ENCODE measurements at places on chromosomes 1 and 21.

DNA sequence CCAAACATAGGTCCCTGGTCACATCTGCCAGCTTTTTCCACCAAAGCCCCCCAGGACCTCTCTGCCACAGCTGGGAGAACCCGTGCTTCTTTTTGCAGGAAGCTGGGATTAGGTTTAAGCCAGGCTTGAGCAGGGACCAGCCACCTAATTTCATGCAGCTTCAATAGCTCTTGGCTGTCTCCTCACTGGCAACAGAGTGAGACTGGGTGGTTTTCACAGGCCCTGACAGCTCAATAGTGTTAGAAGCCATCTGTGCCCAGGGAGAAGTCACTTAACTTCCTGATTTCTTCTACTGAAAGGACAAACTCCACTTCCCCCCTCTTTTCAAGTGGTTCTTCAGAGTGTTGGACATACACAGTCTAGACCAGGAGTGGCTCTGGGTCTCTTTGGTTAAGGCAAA lies 20.4 kb upstream of the SRSF4 start:
- no peak for DNase-seq

GRCh38 chr1:23868557-23869016 lies 497 bp upstream of the FUCA1 start:
- DNase-seq: no peak

GRCh38 chr1:19439464-19440171 lies 45.7 kb downstream of the CAPZB start:
- peak; percentile 44 for DNase-seq

DNA sequence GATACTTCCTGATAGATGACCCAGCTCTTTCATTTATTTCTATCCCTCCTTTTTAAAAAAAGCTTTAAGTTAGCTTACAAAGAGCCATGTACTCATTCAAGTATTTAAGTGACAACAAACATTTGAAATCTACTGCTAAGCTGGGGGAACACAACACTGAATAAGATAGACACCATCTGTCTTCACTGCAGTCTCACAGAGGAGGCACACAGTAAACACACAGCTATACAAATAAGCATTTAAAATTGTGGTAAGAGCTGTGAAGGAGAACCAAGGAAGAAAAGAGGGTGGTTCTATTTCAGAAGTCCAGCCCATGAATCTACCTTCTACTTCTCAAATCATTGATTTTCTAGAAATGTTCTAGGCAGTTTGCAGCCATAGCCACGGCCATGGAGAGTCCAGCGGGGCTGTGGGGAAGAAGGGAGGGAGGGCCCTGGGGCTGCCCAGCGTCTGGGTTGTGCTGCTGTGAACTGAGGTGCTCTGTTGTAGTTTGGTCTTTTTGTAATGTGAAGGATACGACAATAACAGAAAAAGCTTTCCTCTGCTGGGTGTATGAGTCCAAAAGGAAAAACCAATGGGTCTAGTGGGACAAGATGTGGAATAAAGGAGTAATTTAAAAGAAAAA lies 28.2 kb downstream of the PRDM2 start:
- no peak for DNase-seq

- peak; percentile 32 for DNase-seq
Observed at GRCh38 chr1:20521960-20522861, 14.3 kb upstream of the MUL1 start.

DNA sequence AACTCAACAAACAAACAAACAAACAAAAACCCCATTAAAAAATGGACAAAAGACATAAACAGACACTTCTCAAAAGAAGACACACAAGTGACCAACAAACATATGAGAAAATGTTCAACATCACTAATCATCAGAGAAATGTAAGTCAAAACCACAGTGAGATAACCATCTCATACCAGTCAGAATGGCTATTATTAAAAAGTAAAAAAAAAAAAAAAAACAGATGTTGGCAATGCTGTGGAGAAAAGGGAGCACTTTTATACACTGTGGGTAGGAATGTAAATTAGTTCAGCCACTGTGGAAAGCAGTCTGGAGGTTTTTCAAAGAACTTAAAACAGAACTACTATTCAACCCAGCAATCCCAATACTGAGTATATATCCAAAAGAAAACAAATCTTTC lies 94.7 kb downstream of the PLPP3 start:
- no peak for DNase-seq

DNA sequence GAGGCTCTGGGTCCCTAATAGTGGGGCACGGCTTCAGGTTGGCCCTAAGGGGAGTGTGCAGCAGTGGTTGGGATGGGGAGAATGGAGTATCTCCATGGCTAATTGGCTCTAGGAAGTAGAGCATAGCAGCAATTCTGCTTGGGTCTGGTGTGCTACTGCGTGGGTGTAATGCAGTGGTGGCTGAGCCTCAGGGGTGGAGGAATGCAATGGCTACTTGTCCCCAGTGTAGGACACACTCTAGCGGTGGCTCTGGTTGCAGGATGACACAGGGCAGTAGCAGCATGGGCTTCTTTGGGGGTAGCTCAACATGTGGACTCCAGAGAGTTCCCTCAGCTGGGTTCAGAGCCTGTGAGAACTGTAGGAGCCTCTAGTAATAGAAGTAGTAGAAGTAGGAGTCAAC lies 91.2 kb upstream of the FAM78B start:
- no peak for DNase-seq

GRCh38 chr1:100734676-100735075 lies 15.1 kb downstream of the VCAM1 start:
- DNase-seq: no peak

DNA sequence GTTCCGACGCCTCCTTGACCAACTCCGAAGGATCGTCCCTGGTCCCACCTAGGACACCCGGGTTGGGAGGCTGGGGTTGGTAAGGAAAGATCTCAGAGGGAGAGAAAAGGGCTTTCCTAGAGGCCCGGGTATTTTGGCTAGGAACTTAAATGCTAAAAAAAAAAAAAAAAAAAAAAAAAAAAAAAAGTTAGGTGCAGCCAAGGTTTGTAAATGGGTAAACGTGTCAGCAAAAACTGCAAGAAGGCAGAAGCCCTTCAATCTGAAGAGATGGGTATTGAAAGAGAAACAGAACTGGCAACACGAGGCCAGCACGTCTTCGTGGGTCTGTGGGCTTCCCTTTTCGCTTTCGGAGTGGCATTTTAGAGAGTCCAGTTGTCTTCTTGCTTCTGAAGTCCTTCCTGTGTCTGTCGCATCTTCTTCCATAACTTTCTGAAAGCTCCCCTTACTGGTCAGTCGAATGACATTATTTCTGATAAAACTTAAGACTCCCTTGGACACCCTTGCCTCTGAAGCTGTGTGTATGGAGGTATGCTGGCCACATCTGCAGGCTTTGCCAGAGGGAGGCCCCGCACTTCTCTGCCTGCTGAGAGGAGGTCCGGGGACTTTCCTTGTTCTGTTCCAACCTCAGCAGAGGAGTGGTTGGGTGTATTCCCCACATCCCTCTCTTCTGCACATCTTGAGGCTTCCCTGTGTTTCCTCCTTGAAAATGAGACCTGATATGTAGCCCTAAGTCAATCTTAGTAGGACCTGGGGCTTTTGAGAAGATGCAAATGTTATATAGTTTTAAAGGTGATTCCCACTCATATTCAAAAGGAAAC lies 745 bp downstream of the RCSD1 start:
- no peak for DNase-seq

DNA sequence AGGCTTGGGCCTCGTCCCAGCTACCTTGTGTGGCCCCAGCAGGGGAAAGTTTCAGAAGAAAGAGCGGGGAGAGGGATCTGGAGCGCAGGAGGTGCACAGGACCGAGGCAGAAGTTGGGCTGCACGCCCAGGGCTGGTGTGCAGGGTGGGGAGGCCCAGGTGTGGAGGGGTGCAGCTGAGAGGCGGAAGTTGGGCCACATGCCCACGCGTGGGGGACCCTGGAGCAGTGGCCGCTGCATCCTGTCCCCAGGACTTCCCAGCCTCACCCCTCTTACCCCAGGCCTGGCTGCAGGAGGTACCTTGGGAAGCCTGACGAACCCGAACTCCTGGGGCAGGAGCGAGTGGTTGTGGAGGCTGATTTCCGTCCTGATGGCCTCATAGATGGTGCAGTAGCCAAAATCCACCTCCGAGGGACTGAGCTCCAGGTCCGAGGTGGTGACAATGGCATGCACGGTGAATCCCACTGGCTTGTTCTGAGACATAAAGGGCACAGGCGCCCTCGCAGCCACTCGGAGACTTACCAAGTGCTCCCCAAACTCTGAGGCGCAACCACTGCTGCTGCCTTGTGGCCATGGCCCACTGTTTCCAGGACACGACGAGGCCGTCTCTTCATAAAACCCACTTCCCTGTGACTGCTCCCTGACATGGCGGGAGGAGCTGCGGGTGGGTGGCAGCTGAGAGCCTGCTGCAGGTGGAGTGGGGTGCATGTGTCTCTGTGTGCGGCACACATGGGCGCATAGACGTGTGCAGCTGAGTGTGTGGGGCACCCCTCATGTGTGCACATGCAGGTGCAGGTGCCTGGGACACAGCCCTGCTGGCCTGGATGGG lies 20.4 kb upstream of the TMEM52 start:
- no peak for DNase-seq

DNA sequence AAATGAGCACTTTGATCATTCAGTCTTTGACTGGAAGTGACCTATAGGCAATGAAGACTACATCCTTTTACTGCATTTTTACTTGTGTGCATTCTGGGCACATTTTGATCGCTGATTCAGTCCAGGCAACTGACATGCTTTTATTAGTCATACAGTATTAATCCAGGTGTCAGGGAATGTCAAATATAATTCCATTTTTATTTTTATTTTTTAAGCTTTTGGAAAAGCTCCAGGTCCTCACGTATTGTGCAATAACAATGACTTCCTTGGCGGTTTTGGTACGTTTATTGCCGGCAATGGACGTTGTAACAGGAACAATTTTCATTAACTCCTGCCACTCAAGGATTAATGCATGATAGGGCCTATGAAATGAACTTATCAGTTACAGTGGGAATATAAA lies 302.6 kb upstream of the PTBP2 start:
- no peak for DNase-seq

Measured in activated naive CD4-positive, alpha-beta T cell (primary cell).